H9 (cell line): ENCODE measurements at places on chromosomes 5 and 9. TPM values are rescaled to one million over a fixed set of nuclear protein-coding genes. Genes with fewer than 3 reads are reported as not detected.
A peak's percentile ranks its signal among the peaks of the same experiment; 100 is the strongest.

GRCh38 chr9:93256878-93257807, 73.2 kb downstream of the WNK2 start:
- H3K4me1 ChIP-seq = no peaks in the 10 kb centered on the region
- H3K36me3 ChIP-seq = peaks cover 8% of the 10 kb centered on the region
- H3K27me3 ChIP-seq = no peaks in the 10 kb centered on the region
- DNase-seq = peak; percentile 21
- H3K27ac ChIP-seq = no peak overlapping the region

- H3K4me3 ChIP-seq = no peak overlapping the region
- peak; percentile 86 for DNase-seq
- H3K36me3 ChIP-seq = no peaks in the 10 kb centered on the region
Observed at GRCh38 chr9:120152295-120152694, 427.7 kb downstream of the CDK5RAP2 start.

DNA sequence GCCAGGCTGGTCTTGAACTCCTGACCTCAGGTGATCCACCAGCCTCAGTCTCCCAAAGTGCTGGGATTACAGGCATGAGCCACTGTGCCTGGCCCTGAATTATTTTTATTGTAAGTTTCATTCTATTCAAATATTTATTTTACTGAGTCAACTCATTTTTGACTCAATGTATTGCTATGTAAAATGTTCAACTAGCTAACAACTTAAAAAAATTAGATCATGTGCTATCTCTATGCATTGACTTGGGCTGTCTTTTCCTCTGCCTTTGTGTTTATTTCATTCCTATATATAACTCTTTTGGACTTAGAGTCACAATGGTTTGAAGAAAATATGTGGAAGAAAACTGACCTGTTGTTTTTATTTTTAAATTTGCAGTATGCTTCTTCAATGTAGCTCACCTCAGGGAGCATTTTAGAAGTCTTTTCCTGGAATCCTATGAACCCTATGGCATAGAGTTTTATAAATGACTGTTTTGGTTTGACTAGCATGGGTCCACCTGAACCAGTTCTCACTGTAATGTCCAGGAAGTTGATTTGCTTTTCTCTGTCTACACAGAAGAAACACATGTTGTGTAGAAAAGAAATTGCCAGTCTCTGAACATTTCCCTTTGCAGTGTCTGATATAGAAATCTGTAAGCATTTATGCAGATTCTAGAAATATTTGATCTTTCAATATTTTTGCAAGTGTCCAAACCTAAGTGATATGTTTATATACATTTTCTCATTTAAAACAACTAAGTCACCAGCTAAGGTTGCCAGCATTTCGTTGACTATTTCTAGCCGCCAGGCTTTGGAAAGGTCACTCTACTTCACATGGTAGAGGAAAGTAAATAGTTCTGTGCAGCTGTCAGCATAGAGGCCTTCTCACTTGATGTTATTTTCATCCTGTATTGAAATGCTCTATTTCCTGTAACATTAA, 138.8 kb downstream of the PCSK1 start:
- no peaks in the 10 kb centered on the region; the same call in 1 of the 2 replicates for H3K4me1 ChIP-seq
- H3K27me3 ChIP-seq = no peaks in the 10 kb centered on the region
- no peaks in the 10 kb centered on the region; the same call in 1 of the 2 replicates for H3K36me3 ChIP-seq
- no peak overlapping the region for H3K27ac ChIP-seq

ALDH1A1 gene
- total RNA-seq = 0.68 and 1.1 TPM in 2 replicates

GRCh38 chr5:62281411-62281810, 24.6 kb upstream of the KIF2A start:
- H3K4me3 ChIP-seq = no peak overlapping the region
- no peak for DNase-seq
- no peaks in the 10 kb centered on the region for H3K27me3 ChIP-seq

NDST1 gene
- 59.2 and 65.5 TPM in 2 replicates for total RNA-seq

DNA sequence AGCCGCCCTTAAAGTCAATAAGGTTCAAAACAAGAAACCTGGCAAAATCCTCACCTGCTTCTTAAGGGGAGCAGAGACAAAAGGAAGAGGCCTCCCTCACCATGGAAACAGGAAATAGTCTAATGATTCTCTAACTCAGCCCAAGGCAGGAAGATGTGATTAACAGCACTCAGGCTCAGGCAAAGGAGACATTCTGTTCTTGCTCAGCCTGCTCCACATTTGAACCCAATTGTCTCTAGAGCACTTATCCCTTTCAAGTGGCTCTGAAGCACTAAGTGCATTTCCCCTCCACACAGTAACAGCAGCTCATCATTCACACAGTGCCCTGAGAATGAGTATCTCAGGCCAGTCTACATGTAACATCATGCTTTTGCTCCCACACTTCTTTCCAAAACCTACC, 72.3 kb downstream of the NIPSNAP3B start:
- H3K36me3 ChIP-seq = peaks cover 41% of the 10 kb centered on the region
- no peak overlapping the region for H3K27ac ChIP-seq
- no peaks in the 10 kb centered on the region; the same call in 1 of the 2 replicates for H3K27me3 ChIP-seq
- H3K4me3 ChIP-seq = no peak overlapping the region
- H3K4me1 ChIP-seq = no peaks in the 10 kb centered on the region

- H3K4me1 ChIP-seq = peaks cover 11% of the 10 kb centered on the region
- H3K4me3 ChIP-seq = no peak overlapping the region
- no peak overlapping the region for H3K27ac ChIP-seq
- H3K36me3 ChIP-seq = no peaks in the 10 kb centered on the region
- H3K27me3 ChIP-seq = no peaks in the 10 kb centered on the region
Observed at GRCh38 chr9:94912700-94913249, 186.3 kb downstream of the AOPEP start.

GRCh38 chr5:109611505-109611904, 78.2 kb upstream of the MAN2A1 start:
- no peak overlapping the region for H3K4me3 ChIP-seq
- H3K27me3 ChIP-seq = no peaks in the 10 kb centered on the region
- H3K27ac ChIP-seq = no peak overlapping the region
- H3K36me3 ChIP-seq = no peaks in the 10 kb centered on the region
- no peaks in the 10 kb centered on the region for H3K4me1 ChIP-seq

DNA sequence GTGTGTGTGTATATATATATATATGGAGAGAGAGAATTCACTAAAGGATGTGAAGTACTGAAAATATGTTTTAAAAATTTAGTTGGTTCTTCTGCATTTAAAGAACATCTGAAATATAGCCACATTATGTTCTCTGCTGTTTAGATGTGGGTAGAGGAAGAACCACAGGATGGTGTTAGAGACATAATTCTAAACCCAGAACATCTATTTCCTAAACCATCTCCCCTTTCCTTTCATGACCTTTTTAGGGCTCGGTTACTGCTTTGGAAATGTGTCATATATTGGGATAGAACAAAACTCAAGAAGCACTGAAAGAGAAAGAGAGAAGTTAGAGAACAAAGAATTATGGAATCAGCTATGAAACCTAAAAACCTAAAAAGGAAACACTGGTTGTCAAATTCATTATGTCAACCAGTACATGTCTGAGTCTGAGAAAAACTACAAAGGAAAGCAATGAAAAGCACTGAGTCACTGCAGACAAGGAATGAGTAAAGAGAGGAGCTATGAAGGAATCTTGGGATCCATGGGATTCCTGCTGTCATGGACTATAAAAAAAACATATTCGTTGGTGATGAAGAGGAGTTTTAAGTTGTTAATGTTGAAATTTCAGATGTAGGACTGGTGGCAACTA, 28.4 kb downstream of the SLC12A2 start:
- H3K4me3 ChIP-seq = no peak overlapping the region
- no peak overlapping the region for H3K27ac ChIP-seq
- peaks cover 7% of the 10 kb centered on the region; the same call in 2 of the 3 replicates for H3K36me3 ChIP-seq
- DNase-seq = no peak
- no peaks in the 10 kb centered on the region for H3K27me3 ChIP-seq

ABLIM3 gene
- total RNA-seq = 0.20 and 0.29 TPM in 2 replicates

GRCh38 chr9:16883586-16883985, 13.1 kb upstream of the BNC2 start:
- peaks cover 7% of the 10 kb centered on the region; the same call in 1 of the 3 replicates for H3K36me3 ChIP-seq
- H3K27ac ChIP-seq = no peak overlapping the region
- no peak for DNase-seq
- no peak overlapping the region for H3K4me3 ChIP-seq
- no peaks in the 10 kb centered on the region for H3K4me1 ChIP-seq

- no peaks in the 10 kb centered on the region for H3K4me1 ChIP-seq
- no peak overlapping the region for H3K27ac ChIP-seq
- H3K4me3 ChIP-seq = no peak overlapping the region
- no peak for DNase-seq
- no peaks in the 10 kb centered on the region for H3K36me3 ChIP-seq
- no peaks in the 10 kb centered on the region for H3K27me3 ChIP-seq
Observed at GRCh38 chr5:134453016-134453415, 41.3 kb upstream of the CDKN2AIPNL start.

- no peaks in the 10 kb centered on the region for H3K36me3 ChIP-seq
- H3K4me1 ChIP-seq = no peaks in the 10 kb centered on the region
- H3K27ac ChIP-seq = no peak overlapping the region
- DNase-seq = no peak
- H3K4me3 ChIP-seq = no peak overlapping the region
Observed at GRCh38 chr5:14054111-14054854, 88.9 kb upstream of the TRIO start.

IFNA21 gene
- total RNA-seq = not detected in 2 replicates

DCTN4 gene
- total RNA-seq = 45.1 and 48.5 TPM in 2 replicates

- no peaks in the 10 kb centered on the region for H3K36me3 ChIP-seq
- no peak for DNase-seq
- no peak overlapping the region for H3K4me3 ChIP-seq
- no peaks in the 10 kb centered on the region for H3K27me3 ChIP-seq
Observed at GRCh38 chr9:115637661-115638060, 515.9 kb upstream of the PAPPA start.

GRCh38 chr9:2153630-2154217, 138.6 kb downstream of the SMARCA2 start:
- DNase-seq = no peak
- H3K4me3 ChIP-seq = no peak overlapping the region
- H3K27me3 ChIP-seq = no peaks in the 10 kb centered on the region
- H3K36me3 ChIP-seq = peaks cover 13% of the 10 kb centered on the region

ZFP37 gene
- total RNA-seq = 4.8 and 5.1 TPM in 2 replicates

DNA sequence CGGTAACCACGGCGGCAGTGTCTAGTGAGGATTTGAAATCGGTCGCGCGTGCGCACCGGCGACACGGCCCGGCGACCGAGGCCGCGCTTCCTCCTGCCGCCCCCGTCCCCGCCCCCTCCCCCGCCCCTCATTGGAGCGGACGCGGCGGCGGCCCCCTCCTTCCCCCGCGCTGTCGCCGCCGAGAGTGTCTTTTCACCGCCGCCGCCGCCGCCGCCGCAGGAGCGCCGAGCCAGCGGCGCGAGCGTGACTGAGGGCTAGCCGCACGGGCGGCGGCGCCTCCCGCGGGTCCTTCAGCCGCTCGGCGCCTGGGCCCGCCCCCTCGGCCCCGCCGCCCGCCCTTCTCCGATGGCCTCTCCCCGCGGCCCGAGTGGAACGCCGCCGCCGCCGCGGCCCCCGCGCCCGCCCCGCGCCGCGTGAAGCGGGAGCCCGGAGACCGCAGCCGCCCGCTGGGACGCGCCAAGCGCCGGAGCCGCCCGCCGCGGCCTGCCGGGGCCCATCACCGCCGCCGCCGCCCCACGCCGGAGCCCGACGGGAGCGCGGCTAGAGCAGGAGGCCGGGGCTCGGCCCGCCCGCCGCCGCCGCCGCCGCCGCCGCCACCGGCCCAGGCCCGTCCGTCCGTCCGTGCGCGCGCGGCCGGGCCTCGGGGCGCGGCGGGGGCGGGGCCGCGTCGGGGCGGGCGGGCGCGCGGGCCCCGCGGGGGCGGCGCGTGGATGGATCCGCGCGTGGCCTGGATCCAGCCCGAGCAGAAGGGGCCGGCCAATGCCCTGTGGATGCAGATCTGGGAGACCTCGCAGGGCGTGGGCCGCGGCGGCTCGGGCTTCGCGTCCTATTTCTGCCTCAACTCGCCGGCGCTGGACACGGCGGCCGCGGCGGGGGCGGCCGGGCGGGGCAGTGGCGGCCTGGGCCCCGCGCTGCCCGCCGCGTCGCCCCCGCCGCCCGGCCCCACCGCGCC, at the start of gene TENT4A:
TSS of gene TENT4A (plus strand) at position 159 of the 952 bp plus-strand sequence. CDS start at position 711, 552 bp downstream.
- H3K36me3 ChIP-seq = peaks cover 11% of the 10 kb centered on the region; the same call in 1 of the 2 replicates
- no peak for DNase-seq
- peak within 1 kb of the TSS; percentile 90 for H3K4me3 ChIP-seq
- H3K27me3 ChIP-seq = no peaks in the 10 kb centered on the region

DNA sequence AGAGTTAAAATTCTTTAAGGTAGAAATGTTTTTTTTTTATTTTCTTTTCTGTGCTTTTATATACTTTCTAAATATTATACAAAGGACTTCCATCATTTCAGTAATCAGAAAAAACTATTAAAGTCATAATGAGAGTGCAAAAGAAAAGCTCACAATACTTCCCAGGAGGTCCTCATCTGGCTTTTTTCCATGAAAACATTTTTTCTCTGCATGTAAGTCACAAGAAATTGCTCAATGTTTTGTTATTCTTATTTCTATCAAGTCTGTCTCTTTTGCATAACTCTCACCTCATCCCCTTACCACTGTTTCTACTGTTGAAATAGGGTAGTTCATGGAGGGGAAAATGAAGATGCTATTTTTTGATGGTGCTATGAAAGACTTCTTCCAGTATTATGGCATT, 375.0 kb downstream of the TMEM232 start:
- H3K4me1 ChIP-seq = no peaks in the 10 kb centered on the region
- no peak overlapping the region for H3K27ac ChIP-seq
- no peak for DNase-seq
- H3K36me3 ChIP-seq = no peaks in the 10 kb centered on the region
- H3K4me3 ChIP-seq = no peak overlapping the region

DNA sequence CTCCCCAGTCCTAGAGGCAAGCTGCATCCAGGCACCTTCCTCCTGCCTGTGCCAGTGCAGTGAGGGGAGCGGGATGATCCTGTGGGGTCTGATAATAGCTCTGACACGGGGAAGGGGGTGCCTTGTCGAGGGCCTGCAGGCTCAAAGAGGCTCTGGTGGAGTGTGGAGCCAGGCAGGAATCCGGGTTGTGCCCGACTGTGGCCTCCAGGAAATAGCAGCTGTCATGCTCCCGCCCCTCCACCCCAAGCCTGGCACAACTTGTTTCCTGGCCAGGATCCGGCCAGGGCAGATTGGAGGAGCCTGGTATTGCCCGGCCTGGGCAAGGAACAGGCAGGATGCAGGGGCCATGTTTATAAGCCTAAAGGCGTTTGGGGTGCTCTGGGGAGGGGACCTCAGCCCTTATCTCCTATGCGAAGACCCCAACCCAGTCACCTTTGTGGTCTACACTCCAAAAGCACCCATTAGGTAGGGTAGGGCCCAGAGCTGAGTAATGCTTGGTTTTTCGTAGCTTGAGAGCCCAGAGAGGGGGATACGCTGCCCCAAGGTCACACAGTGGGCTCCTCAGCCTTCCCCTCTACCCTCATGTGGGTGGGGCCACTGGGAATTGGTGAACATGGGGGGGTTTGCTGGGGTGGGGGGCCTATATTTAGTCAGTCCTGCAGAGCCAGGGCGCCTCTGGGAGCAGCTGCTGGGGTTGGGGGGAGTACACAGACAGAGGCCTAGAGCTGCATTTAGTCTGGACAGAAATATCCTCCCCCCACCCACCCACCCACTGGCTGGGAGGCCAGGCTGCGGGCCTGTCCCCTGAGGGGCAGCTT, 12.2 kb downstream of the CXXC5 start:
- peak overlapping the region; percentile 23; the same call in 1 of the 3 replicates for H3K4me3 ChIP-seq
- H3K27me3 ChIP-seq = no peaks in the 10 kb centered on the region
- H3K27ac ChIP-seq = no peak overlapping the region
- H3K36me3 ChIP-seq = peaks cover 19% of the 10 kb centered on the region
- DNase-seq = no peak
- peaks cover 28% of the 10 kb centered on the region for H3K4me1 ChIP-seq

- DNase-seq = no peak
- no peaks in the 10 kb centered on the region for H3K36me3 ChIP-seq
- no peak overlapping the region for H3K27ac ChIP-seq
- no peak overlapping the region for H3K4me3 ChIP-seq
- H3K27me3 ChIP-seq = no peaks in the 10 kb centered on the region
Observed at GRCh38 chr5:178237431-178238312, 5.1 kb upstream of the PHYKPL start.

SLCO6A1 gene
- 0.46 and 0.77 TPM in 2 replicates for total RNA-seq
